ENCODE measurements at places on chromosomes 3 and 15. TPM values are rescaled to one million over a fixed set of nuclear protein-coding genes. Genes with fewer than 3 reads are reported as not detected.

Gene MB21D2
- total RNA-seq = 3.4 TPM

Gene MYZAP
- total RNA-seq = 20.7 TPM

Gene SATB1
- 45.4 TPM for total RNA-seq

Gene NGLY1
- total RNA-seq = 31.6 TPM

- DNase-seq = peak; percentile 85
- H3K27ac ChIP-seq = peak overlapping the region; percentile 83
- H3K27me3 ChIP-seq = no peaks in the 10 kb centered on the region
- peaks cover 10% of the 10 kb centered on the region for H3K36me3 ChIP-seq
- H3K4me1 ChIP-seq = peaks cover 95% of the 10 kb centered on the region
Observed at GRCh38 chr3:46929324-46929723, 47.2 kb downstream of the CCDC12 start.

- no peak for DNase-seq
- no peak overlapping the region for H3K27ac ChIP-seq
- no peak overlapping the region for H3K4me3 ChIP-seq
- no peaks in the 10 kb centered on the region for H3K4me1 ChIP-seq
Observed at GRCh38 chr15:91911844-91912243, 58.3 kb downstream of the SLCO3A1 start.

- H3K4me3 ChIP-seq = no peak overlapping the region
- DNase-seq = no peak
- no peaks in the 10 kb centered on the region for H3K36me3 ChIP-seq
- no peaks in the 10 kb centered on the region for H3K4me1 ChIP-seq
- H3K27ac ChIP-seq = no peak overlapping the region
- H3K27me3 ChIP-seq = no peaks in the 10 kb centered on the region
Observed at GRCh38 chr3:148796799-148797198, 30.8 kb upstream of the CPB1 start.

- H3K27ac ChIP-seq = no peak overlapping the region
- peak; percentile 79 for DNase-seq
- no peaks in the 10 kb centered on the region for H3K27me3 ChIP-seq
- H3K36me3 ChIP-seq = peaks cover 6% of the 10 kb centered on the region
- no peaks in the 10 kb centered on the region for H3K4me1 ChIP-seq
- H3K4me3 ChIP-seq = no peak overlapping the region
Observed at GRCh38 chr3:45426161-45426560, 37.8 kb downstream of the LARS2 start.

DNA sequence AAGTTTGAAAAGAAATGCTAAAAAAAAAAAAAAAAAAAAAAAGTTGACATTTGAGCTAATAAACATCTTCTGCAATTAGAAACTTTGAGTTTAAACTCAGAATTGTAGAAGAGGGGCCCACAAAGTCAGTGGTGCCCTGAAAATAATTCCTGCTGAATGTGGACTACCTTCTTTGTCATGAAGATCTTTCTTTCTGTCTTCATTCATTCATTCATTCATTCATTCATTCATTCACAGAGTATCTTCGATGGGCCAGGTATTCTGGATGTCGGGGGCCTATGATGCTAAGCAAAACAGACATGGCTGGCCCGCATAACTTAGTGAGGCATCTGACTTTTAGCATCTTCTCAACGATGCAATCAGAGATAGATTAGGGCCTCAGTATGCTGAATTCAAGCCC, 24.6 kb downstream of the ETV5 start:
- no peaks in the 10 kb centered on the region for H3K27me3 ChIP-seq
- no peak for DNase-seq
- no peaks in the 10 kb centered on the region for H3K4me1 ChIP-seq
- no peak overlapping the region for H3K27ac ChIP-seq
- H3K4me3 ChIP-seq = no peak overlapping the region

- H3K27me3 ChIP-seq = no peaks in the 10 kb centered on the region
- DNase-seq = no peak
- peak overlapping the region; percentile 65 for H3K27ac ChIP-seq
- no peaks in the 10 kb centered on the region for H3K36me3 ChIP-seq
Observed at GRCh38 chr3:27633224-27633545, 88.9 kb downstream of the EOMES start.

DNA sequence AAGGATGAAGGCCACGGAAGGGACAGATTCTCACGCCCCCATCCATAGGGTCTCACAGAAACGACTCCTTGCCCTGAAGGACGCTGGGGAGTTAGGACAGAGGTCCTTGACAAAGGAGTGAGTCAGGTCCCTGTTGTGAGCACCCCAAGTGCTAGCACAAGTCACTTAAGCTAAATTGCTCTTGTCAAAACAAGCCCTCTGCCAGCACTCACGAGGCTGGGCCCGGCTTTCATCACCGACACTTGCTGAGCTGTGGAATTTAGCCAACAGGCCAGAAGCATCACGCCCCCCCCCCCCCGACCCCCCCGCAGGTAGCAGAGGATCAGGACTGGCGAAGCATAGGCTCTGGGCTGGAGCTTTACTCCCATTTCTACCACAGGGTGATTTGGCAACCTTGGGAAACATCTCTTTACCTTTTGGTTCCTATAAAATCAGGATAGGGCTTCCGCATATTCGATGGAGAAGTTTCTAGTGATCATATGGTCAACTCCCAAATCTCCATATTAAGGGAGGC, 75.4 kb downstream of the ADCY5 start:
- no peaks in the 10 kb centered on the region for H3K4me1 ChIP-seq
- no peaks in the 10 kb centered on the region for H3K27me3 ChIP-seq
- no peaks in the 10 kb centered on the region for H3K36me3 ChIP-seq
- DNase-seq = peak; percentile 75

DNA sequence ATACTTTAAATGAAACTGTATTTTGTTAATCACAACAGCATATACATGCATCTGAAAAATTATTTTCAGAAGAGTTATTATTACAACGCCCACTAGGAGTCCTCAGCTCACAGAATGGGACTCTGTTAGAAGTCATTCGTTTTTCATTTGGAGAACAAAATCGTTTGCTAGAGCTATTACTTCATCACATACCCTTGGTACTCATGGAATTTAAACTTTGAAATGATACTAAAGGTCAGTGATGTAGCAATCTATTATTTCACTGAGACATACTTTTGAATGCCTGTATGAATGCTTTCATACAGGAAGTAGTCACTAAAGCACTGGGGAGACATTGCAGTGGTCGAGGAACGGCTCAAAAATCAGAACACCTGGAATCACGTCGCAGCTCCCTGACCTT, 198.1 kb downstream of the MBNL1 start:
- H3K36me3 ChIP-seq = peaks cover 11% of the 10 kb centered on the region
- no peak for DNase-seq
- no peak overlapping the region for H3K4me3 ChIP-seq
- H3K4me1 ChIP-seq = no peaks in the 10 kb centered on the region
- no peaks in the 10 kb centered on the region for H3K27me3 ChIP-seq
- H3K27ac ChIP-seq = no peak overlapping the region

GRCh38 chr3:100257586-100257985, 3.2 kb upstream of the TBC1D23 start:
- H3K27ac ChIP-seq = no peak overlapping the region
- no peaks in the 10 kb centered on the region for H3K36me3 ChIP-seq
- peaks cover 14% of the 10 kb centered on the region for H3K4me1 ChIP-seq
- no peaks in the 10 kb centered on the region for H3K27me3 ChIP-seq
- H3K4me3 ChIP-seq = no peak overlapping the region

- no peaks in the 10 kb centered on the region for H3K36me3 ChIP-seq
- H3K4me1 ChIP-seq = no peaks in the 10 kb centered on the region
- H3K27me3 ChIP-seq = no peaks in the 10 kb centered on the region
- DNase-seq = no peak
- no peak overlapping the region for H3K27ac ChIP-seq
Observed at GRCh38 chr3:42276141-42277132, 10.5 kb upstream of the CCK start.
